Thoracic aorta (tissue), 2 donors: ENCODE measurements at places on chromosomes 4 and X. TPM values are rescaled to one million over a fixed set of nuclear protein-coding genes. Genes with fewer than 3 reads are reported as not detected.

GRCh38 chr4:141759796-141760425, 123.5 kb downstream of the IL15 start:
- no peak overlapping the region for H3K4me3 ChIP-seq
- no peaks in the 10 kb centered on the region for H3K36me3 ChIP-seq
- no peaks in the 10 kb centered on the region for H3K4me1 ChIP-seq
- no peaks in the 10 kb centered on the region for H3K27me3 ChIP-seq

- H3K4me3 ChIP-seq, result no peak overlapping the region
- H3K27me3 ChIP-seq, result no peaks in the 10 kb centered on the region
- H3K27ac ChIP-seq, result no peak overlapping the region
- no peaks in the 10 kb centered on the region for H3K36me3 ChIP-seq
These were observed 239.6 kb downstream of the SPOCK3 start for GRCh38 chr4:166994686-166995085.

Gene FANCB
- total RNA-seq, result 0.41 TPM

Gene TNMD
- not detected for total RNA-seq

Gene ZNF630
- 3.7 TPM for total RNA-seq
